Fibroblast of villous mesenchyme (primary cell): ENCODE measurements at places on chromosomes 5 and 9.
A peak's percentile ranks its signal among the peaks of the same experiment; 100 is the strongest.

DNA sequence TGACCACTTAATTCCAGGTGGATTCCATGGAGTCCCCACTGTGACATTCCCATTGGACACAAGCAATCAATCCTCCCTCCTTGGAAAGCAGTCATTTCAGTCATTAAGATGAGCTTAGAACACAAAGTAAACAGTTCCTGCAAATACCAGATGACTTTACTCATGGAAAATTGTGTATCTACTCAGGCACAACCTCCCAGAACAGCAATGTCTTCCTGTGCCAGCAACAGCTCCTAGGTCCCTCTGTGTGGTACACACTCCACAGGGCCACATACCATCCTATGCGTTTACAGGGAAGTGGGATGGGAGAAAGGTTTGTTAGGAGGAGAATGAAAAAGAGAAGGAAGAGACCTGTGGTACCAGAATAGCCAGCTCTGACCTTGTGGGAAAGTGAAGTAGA lies 53.7 kb downstream of the MTMR12 start:
- peak; percentile 47 for DNase-seq

DNA sequence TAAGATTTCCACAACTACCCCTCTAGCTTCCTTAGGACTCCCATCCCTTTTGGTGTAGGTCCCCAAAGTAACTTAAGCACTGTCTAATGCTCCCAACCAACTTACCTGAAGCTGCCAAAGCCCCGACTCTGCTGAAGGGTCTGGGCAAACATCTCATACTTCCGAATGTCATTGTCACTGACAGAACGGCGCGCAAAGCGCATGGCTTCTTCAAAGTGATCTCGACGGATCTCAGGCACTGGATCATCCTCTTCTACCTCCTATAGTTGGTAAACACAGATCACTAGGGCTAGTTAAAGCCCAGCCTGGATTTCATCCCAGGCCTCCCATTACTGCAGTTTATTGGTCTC lies 15.2 kb downstream of the VCP start:
- DNase-seq = no peak

GRCh38 chr5:134545070-134545868 lies 19.8 kb downstream of the JADE2 start:
- DNase-seq = peak; percentile 82

DNA sequence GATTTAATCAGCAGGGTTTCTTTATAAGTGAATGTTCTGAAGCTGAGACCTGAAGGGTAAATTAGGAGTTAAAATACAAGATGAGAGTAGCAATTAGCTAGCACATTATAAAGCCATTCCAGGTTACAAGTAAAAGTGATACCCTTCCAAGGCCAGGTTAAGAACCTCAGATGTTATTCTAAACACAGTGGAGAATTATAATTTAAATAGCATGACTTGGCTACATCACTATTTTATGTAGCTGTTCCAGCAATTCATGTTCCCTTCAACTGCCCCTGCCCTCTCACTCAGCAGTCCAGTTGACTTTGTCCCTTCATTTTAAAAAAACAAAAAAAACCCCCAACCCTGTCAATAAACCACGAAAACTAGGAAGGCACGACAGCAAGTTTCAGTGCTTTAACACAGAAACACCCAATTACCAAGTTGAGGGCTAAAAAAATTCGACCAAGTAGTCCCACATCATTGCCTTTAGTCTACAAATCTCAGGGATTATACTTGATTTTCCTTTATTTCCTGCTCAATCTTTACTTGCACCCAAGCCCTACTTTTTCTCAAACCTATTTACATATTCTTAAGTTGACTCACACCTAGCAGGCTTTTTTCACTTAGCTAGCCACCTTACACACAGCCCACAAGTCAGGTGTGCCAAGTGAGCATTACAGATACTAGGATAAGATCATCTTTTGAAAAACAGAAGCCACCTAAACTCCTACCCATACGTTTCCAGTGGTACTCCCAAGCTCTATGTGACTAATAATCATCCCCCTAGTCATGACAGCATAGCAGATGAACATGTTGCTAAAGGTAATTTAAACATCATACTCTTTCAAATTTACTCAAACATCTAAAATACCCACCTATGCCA lies 3.4 kb downstream of the RPL37 start:
- DNase-seq = no peak
